Globus pallidus (tissue), 1 donor: ENCODE measurements at places on chromosomes 7 and 10.

- DNase-seq = no peak
Measured at GRCh38 chr7:20491284-20491683, 124.2 kb upstream of the ABCB5 start.

DNA sequence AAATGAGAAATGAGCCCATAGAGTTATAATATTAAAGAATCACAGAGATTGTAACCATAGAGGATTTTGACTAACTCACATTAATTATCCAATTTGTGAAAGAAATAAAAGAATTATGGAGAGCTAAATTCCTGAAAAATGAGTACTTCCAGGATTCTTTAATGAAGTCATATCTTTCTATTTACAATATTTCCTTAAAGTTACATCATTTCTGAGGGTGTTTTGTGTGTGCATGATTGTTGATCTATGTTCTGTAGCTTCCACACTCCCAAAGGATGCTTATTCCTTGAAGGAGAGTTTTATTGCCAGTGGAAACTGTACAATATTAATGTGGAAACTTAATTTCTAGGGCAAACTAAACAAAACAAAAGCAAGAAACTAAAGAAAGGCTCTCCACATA, 299.6 kb downstream of the MDFIC start:
- no peak for DNase-seq

DNA sequence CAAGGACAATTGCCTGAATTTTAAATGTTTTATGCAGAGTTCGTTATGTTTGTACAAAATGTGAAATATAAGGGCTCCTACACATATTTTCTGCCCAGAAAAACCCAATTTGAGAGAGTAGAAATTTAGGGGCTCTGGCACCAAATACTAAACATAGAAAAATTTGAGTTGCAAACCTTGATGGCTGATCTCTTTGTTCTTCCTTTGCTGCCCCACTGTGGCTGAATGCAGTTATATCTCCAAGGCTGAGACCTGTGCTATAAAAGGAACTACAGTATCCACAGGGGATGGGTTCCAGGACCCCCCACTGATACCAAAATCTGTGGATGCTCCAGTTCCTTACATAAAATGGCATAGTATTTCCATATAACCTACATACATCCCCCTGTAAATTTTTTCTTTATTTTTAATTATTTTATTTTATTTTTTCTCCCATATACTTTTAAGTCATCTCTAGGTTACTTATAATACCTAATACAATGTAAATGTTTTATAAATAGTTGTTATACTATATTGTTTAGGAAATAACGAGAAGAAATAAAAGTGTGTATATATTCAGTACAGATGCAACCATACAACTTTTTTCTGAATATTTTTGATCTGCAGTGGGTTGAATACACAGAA, 22.5 kb downstream of the CFAP43 start:
- DNase-seq = peak; percentile 82

- DNase-seq = no peak
Measured at GRCh38 chr10:61343796-61344195, 109.4 kb downstream of the TMEM26 start.

DNA sequence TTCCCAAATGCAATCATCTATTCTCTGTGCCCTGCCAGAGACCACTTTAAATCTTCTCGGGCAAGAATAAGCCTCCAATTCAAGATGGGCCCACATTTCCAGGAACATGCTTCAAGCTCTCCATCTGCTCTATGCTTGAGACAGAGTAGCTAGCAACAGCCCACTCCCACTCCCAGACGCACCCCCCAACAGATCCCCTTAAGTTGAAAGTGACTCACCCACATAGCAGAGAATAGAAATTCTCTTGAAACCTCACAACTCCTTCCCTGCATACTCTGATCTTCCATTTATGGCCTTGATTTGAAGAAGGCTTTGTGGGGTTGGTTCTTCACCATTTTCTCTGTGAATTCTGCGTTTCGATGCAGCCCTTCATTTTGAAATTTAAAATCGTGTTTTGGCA, 604.0 kb downstream of the INHBA start:
- DNase-seq = no peak

GRCh38 chr10:132418527-132419416, 21.8 kb downstream of the PWWP2B start:
- no peak for DNase-seq

DNA sequence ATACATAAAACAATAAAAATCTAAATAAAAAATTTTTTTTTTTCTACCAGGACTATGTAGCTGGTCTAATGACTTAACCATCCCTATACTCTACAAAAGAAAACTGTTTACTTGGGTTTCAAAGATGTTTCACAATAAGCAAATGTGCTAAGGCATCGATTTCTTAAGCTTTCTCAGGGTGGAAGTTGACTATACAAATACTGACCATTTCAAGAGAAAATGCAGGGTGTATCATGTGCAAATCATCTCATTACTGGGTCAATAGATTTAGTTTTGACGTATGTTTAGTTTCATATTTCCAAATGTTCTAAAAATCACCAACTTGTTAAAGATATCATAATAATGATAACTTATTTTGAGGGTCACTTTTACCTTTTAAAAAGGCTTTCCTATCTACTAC, 7.5 kb downstream of the NRP1 start:
- no peak for DNase-seq

DNA sequence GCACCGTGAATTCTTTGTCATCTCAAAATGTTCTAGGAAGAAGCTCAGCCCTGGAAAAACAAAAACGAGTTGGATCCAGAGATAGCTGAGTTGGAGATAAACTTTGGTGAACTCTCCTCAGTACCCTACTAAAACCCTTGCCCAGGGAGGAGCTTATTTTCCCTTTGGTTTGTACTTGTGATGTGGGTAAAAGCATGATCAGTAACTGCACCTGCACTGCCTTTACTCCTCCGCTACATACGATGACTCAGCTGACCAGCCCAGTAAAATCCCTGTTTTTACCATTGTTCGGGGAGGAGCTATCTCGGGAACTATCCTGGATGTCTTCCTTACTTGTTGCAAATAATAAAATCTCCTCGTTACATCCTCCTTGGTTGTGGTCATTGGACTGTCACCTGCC, 359.3 kb downstream of the SH2D4B start:
- DNase-seq = no peak

DNA sequence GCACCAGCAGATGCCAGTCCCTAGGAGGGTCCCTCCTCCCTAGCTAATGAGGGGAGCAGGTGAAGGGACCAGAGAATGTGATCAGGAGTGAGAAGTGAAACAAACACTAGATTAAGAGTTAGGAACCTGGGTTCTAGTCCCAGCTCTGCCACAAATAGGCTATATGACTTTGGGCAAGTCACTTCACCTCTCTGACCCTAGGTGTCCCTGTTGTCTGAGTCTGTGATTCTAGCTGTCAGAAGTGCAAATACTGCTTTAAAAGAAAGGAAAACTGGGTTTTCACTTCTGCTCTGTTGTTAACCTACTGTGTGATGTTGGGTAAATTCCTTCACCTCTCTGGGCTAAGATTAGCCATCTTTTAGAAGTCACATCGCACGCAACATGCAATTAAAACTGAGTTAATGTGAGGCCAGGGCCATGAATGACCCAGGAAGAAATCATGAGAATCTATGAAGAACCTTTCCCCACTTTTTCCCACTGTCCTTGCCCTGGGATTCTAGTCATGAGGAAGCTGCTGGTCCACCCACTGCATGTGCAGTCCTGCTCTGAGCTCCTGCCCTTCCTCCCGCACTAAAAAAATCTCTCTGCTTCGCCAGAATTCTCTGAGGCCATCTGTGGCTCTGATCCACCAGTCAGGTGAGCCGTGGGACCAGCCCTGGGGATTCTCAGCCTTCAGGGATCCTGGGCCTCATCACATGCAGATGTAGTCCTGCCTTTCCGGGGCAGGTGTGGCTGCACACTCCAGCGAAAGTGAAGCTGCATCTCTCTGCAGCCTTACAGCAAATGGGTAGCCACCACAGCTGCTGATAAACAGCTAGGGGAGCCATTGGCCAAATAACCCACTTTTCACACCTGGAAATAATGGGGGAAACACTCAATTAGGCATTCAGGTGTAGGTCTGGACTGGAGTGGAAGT, 181.7 kb downstream of the PLXNA4 start:
- DNase-seq = no peak
